ENCODE measurements at places on chromosomes 13 and 19.

GRCh38 chr13:113819731-113820715 is 43.9 kb downstream of the GAS6 start:
- DNase-seq: no peak

GRCh38 chr19:12828494-12828893 is 5.9 kb downstream of the RTBDN start:
- peak; percentile 49 for DNase-seq

DNA sequence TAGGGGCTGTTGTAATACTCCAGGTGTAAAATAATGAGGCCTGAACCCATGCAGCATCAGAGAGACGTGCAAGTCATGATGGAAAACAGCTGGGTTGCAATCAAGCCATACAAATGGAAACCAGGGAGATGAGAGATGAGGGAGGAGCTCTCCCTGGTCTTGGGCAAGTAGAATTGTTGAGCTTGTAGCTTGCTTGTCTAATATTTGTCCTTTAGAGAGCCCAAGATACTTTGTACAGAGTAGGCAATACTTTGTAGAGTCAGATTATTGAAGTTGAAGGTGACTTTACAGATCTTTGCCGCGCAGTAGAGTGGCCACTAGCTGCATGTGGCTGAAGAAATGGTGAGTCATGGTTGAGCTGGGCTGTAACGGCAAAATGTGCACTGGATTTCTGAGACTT is 8.3 kb downstream of the ATP8A2 start:
- no peak for DNase-seq

GRCh38 chr13:30593001-30593400 is 24.7 kb upstream of the USPL1 start:
- DNase-seq: no peak

DNA sequence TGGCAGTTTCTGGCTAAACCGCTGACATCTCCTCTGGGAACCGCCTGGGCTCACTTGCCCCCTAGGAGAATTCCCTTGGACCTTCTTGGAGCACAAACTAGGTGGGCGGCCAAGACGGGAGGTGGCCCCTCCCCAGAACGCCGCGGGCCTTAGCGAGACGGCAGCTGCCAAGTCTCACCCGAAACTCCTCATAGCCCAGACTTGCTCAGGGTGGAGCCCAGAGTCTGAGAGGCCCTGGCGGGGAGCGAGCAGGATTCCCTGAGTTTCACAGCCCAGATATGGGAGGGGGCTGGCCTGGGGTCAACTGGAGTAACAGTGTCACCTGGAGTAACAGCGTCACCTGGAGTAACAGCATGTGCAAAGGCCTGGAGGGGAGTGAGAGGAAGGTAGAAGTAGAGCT is 10.1 kb downstream of the TINCR start:
- DNase-seq: no peak

- DNase-seq: peak; percentile 23
Measured at GRCh38 chr13:91326146-91326545, 21.3 kb upstream of the MIR17HG start.

- DNase-seq: no peak
Measured at GRCh38 chr13:67204764-67205163, 25.4 kb downstream of the PCDH9 start.

- no peak for DNase-seq
Measured at GRCh38 chr13:66576381-66576780, 653.8 kb downstream of the PCDH9 start.

DNA sequence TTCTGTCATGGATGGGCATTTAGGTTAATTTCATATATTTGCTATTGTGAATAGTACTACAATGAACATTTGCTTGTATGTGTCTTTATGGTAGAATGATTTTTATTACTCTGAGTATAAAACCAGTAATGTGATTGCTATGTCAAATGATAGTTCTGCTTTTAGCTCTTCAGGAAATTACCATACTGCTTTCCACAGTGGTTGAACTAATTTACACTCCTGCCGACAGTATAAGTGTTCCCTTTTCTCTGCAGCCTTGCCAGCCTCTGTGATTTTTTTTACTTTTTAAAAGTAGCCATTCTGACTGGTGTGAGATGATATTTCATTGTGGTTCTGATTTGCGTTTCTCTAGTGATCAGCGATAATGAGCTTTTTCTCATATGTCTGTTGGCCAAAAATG is 6.5 kb downstream of the SIGLEC7 start:
- DNase-seq: no peak

- DNase-seq: no peak
Measured at GRCh38 chr13:31043957-31044356, 111.5 kb downstream of the TEX26 start.

GRCh38 chr19:18418483-18419194 is 559 bp upstream of the SSBP4 start:
- DNase-seq: no peak

- no peak for DNase-seq
Measured at GRCh38 chr19:42212886-42213285, 4.6 kb downstream of the DEDD2 start.

DNA sequence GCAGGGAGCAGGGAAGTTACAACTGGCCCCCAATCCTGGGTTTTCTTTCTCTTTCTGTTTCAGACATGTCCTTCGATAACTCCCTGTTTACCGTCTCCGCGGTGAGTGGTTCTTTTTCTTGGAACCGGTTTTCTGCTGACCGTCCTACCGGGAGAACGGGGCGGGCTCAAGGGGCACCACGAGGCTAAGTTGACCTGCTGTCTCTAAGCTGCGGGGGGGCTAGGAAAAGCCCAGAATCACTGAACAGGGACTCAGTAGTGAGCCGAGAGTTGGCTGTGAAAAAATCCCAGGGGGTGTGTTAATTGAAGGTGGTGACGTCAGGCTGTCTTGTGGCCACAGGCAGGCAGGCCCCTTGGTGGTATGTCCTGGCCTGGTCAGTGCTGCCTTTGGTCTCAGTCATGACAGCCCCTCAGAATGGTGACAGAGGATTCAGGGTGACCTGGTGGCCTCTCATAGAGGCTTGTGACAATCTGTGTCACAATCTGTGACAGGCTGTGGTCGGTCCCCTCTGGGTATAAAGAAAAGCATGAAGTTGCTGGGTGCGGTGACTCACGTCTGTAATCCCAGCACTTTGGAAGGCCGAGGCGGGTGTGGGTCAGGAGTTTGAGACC is 8.1 kb upstream of the CARM1 start:
- peak; percentile 32 for DNase-seq

- no peak for DNase-seq
Measured at GRCh38 chr19:31960474-31960873, 384.9 kb upstream of the ZNF507 start.

DNA sequence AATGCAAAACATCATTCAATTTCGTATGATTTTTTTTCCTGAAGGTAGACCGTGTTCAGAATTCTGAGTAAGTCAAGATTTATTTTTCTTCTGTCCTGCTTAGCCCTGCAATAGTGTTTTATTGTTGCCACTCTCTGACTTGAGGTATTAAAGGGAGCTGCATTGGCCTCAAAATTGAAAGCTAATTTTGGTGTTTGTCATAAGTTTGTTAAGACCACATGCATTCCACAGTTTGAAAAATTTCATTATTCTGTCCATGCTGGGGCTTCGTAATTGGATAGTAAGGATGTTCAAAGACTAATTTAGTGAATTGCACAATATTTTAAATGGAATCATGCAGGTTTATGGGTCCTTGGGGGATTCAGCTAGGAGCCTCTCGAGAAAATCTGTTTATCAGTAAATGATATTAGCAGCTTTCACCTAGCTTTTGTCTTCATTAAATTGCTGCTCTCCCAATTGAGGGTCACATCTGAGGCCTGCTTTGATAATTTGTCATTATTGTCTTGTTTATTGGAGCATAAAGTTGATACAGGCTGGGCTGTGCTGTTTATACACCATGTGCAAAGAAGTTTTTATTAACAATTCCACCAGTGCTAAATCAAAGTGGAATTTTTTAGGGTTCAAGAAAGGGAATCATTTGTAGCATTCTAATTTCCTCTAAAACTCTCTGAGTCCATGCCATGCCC is 339.8 kb upstream of the OBI1 start:
- no peak for DNase-seq

DNA sequence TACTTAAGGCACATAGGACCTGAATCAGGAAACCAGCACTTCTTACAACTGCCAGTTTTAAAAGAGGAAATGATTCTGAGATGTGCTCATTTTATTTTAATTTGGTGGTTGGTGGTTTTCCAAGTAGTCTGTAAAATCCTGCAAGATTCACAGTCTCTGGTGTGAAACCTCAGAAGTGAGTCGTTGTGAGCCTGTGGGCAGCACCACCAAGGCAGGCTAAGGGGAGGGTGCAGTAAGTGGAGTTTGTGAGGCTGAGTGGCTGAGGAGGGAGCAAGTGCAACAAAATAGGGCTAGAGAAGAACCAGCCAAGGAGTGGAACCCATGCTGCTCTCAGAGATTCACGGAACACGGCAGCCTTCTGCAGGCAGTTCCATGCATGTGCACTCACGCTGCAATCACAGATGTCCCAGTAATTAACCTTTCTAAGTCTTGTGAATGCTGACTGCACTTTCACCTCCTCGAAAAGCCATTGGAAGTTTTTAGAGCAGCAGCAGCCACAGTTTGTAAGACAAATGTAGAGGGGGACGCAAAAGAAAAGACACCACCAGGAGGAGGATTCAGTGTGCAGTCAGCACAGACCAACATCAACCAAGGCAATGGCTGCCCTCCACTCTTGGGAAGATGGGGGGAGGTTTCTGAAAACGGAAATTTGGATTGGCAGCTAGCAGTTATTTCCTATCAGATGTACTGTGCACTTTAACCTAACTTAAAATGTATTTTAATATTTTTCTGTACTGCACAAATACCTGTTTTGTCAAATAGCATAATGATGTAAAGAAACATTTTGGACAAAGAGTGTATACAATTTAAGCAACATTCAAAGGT is 44.9 kb downstream of the ESD start:
- DNase-seq: no peak

GRCh38 chr13:111217641-111218040 is 102.5 kb downstream of the ARHGEF7 start:
- DNase-seq: no peak

DNA sequence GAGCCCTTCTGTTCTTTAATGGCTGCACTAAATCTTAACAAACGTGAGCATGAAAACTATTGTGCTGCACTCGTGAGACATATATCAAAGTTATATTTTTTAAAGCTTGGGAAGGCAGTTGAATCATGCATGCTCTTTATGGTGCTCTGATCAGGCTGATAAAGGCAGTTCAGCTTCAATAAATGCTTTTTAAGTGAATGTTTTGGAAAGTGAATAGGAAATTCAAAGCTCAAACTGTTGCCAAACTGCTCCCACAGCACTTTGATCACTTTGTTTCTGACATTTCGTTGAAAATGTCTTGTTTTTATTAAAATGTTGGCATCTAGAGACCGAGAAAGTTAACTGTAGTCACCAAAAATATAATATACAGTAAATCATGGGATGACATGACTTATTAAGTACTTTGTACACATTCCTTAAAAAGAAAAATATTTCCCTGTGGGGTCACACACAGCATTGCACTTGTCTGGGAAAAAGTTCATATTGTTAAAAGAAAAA is 625.7 kb upstream of the PCDH9 start:
- DNase-seq: no peak

DNA sequence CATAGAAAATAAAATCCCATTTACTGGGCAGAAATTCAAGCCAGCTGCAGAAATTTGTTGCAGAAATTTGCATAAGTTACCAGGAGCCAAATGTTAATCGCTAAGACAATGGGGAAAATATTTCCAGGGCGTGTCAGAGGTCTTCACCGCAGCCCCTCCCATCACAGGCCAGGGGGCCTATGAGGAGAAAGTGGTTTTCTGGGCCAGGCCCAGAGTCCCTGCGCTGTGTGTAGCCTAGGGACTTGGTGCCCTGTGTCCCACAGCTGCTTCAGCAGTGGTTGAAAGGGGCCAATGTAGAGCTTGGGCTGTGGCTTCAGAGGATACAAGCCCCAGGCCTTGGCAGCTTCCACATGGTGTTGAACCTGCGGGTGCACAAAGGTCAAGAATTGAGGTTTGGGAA is 278.9 kb upstream of the PCDH9 start:
- no peak for DNase-seq

GRCh38 chr19:12986726-12987125 is 8.5 kb upstream of the NFIX start:
- DNase-seq: no peak

DNA sequence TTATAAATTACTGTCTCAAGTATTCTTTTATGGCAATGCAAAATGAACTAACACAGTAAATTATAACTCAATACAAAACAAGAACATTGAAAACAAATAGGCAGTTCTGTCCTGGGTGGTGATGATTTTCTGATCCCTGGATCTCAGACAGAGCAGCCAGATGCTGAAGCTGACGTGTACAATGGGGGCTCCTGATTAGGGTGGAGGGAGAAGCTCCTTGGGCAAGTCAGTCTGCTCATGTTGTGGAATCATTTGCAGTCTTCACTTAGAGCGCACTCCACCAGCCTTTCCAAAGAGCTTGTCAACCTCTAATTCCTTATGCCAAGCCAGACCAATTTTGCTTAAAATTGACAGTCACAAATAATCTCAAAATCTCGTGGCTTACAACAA is 21.6 kb downstream of the FXYD5 start:
- DNase-seq: no peak

DNA sequence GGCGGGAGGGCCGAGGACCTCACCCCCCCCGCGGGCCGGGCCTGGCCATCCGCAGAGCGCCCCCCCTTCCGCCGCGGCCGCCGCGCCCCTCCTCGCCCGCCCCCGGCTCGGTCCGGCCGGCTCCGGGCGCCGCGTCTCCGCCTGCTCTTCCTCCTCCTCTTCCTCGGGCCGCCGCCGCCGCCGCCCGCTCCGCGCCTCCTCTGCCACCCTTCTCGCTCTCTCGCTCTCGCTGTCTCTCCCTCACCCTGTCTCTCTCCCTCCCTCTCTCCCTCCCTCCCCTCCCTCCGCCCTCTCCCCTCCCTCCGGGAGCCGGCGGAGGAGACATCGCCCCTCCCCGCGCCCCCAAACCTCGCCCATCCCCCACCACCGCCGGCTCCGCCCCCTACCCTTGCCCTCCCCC is at the start of gene SHANK1:
SHANK1 (minus strand) TSS at position 237 of the 400 bp plus-strand sequence. CDS start 2,883 bp downstream, outside the sequence.
- DNase-seq: no peak

GRCh38 chr13:39970177-39970846 is 314.9 kb downstream of the COG6 start:
- no peak for DNase-seq

DNA sequence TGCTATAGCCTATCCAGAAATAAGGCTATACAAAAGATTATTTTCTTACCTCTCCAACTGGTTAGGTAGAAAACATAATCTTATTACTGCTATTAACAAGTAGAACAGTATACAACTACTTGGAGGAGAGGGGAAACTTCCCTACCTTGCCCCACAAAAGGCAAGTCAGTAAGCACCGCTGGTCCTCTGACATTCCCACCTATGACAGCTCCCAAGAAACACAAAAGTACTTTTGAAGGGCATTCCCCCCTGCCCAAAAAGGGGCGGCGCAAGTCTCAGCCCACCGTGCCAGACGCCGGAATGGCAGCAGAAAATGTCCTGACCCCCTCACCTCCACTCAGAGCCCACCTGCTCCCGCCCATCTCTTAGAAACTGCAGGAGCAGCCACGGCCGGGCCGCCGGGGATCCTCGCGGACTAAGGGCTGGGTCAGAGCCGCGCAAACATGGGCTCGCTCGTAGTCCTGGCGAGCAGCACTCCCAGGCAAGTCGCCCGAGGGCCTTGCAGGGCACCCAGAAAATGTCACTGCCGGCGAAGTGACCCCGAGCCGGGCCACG is 437 bp downstream of the SUCLA2 start:
- peak; percentile 6 for DNase-seq

GRCh38 chr19:35748106-35749020 is at the start of gene LIN37:
Gene LIN37 (plus strand): TSS chr19:35748576. CDS start chr19:35748725, 149 bp downstream.
- peak; percentile 97 for DNase-seq
